H54 (cell line): ENCODE measurements at places on chromosomes 5 and 9.

- no peak for DNase-seq
These were observed 79.0 kb upstream of the ZNF608 start for GRCh38 chr5:124825250-124825982.

DNA sequence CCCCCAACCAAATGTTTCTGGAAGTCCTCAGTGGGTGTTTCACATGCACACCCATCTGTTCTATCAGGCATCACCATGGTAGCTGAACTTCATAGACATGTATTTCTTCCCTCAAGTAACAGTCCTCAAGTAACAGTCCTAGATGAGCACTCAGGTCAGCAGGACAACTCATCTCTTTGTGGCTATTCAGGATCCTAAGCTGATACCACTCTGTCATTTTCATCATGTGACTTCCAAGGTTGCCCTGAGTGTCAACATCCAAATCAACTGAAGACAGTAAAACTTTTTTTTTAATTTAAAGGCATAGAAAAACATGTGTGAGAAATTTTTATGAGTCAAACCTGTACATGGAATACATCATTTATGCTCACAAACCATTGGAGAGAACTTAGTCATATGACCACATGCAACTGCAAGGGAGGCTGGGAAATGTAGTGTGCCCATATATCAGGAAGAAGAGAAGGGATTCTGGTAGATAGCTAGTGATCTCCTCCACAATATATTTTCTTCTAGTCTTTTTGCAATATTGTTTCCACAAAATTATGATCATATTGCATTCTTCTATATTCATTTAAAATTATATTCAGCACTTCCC, 64.2 kb upstream of the FST start:
- DNase-seq = no peak

DNA sequence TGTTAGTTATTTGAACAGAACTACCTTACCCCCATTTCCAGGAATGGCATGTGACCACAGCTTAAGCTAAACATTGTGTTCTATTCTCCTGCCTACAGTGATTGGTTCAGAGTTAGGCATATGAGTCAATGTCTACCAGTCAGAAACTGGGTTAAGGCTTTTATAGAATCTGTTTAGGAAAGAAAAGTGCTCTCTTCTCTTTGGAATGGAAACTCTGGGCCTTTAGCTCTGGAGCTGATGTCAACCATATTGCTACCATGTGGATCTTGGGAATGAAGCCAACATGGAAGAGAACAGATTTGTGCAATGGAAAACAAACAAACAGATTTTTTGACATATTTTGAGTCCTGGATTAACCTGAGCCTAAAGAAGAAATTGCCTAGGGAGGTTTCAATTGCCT, 488.9 kb upstream of the TNC start:
- DNase-seq = no peak

GRCh38 chr5:139878093-139878492, 82.5 kb downstream of the PSD2 start:
- DNase-seq = no peak
